ENCODE measurements at places on chromosomes 5 and 9.

DNA sequence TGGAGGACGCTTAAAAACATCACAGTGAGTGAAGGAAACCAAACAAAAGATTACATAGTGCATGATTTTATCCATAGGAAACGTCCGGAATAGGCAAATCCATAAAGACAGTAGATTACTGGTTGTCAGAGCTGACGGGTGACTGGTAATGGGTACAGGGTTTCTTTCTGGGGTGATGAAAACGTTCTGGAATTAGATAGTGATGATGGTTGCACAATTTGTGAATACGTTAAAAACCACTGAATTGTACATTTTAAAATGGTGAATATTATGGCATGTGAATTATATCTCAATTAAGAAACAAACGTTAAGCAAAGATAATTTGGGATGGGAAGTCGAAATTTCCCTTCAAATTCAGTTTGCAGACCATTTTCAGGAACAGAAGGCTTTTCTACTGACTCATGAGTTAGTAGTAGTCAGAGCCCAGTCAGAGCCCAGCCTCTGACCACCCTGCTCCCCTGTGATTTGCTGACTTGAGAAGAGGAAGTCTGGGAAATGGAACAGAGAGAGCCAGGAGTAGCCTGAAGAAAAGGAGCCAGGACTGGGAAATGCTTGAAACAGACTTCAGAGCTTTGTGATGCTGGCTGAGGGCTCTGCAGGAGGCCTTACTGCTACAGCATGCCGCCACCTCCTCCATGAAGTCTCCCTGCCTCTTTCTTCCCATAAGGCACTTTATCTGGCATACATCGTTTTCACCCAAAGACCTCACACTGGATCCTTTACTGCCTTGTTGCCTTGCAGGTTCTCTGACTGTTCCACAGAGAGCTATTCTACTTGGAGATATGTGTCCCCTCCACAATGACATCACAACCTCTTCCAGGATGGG, 46.4 kb upstream of the CTNNA1 start:
- DNase-seq, result no peak

DNA sequence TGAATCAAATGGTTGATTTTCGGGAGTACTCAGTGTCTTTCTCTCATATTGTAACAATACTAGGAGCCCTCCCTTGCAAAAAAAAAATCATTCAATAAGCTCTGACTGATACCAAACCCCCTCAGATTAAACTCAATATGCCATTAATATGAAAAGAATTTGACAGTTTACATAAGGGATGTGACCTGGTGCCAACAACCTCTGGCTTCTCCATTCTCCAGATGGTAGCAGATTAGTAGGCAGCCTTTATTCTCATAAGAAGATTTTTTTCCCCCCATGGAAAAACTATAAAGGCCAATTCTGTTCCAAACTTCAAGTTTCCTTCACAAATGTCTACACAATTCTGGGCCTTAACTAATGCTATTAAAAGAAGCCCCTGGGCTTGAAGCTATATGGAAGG, 96.5 kb downstream of the EFNA5 start:
- no peak for DNase-seq

DNA sequence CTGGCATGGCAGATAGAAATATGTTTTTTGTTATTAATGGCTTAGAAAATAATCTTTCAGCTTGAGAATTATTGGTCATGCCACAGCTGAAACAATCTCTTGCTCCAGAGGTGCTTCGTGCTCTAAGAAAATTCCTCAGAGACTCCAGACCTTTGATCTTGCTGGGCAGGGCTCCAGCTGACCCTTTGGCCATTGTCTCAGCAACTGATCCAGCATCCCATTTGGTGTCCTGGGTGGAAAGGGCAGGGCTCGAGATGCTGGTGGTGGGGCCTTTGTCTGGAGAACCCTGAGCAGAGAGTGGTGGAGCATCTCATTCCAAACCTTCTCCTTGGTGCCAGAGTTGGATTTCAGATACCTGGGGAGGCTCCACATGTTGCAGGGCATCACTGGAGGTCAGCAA, 43.2 kb upstream of the PIK3R1 start:
- no peak for DNase-seq

GRCh38 chr5:52943285-52943684, 45.9 kb upstream of the ITGA2 start:
- DNase-seq, result no peak

DNA sequence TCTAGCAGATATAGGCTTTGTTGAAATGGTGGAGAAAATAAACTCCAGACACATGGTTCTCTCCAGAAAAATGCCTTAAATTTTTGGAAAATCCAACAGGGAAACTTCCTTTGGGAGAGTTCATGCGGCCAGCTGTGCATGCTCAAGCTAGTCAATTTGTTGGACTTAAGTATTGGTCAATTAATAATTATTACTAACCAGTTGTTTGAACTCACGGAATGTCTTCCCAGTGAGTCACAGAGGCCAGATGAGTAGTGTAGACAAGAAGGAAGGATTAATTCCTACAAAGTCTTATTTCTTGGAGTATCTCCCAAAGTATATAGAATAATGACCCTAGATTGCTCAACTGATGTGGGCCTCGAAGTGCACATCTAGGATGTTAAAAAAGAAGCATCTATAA, 103.6 kb downstream of the MACIR start:
- DNase-seq, result no peak
